Right ventricle myocardium superior (tissue), 1 donor: ENCODE measurements at places on chromosomes 11 and 22.

GRCh38 chr11:72974487-72975205, 160.4 kb downstream of the ATG16L2 start:
- no peak for DNase-seq

- DNase-seq = no peak
Observed at GRCh38 chr22:40279017-40279416, 67.3 kb upstream of the ADSL start.

DNA sequence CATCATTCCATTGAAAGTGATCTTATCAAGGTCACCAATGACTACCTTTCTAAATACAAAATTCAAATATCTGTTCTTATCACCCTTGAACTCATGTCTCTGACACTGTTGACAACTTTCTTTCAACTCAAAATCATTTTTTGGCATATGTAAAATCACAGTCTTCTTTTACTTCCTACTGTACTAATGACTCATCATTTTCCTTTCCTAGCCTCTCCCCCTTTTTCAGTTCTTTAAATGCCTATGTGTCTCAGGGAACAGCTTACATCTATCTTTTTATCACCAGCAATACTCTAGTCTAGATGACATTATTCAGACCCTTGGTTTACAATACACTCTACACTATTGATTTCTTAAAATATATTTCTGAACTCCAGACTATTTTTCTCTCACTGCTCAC, 2220.7 kb upstream of the RAG2 start:
- no peak for DNase-seq

GRCh38 chr22:40008726-40009291, 14.1 kb downstream of the FAM83F start:
- DNase-seq = no peak

- DNase-seq = no peak
Observed at GRCh38 chr11:70067036-70067435, 11.1 kb upstream of the ANO1 start.

- DNase-seq = no peak
Observed at GRCh38 chr11:66561178-66561974, 7.0 kb downstream of the CTSF start.

GRCh38 chr11:130634961-130635473, 186.6 kb downstream of the ADAMTS15 start:
- peak; percentile 55 for DNase-seq

DNA sequence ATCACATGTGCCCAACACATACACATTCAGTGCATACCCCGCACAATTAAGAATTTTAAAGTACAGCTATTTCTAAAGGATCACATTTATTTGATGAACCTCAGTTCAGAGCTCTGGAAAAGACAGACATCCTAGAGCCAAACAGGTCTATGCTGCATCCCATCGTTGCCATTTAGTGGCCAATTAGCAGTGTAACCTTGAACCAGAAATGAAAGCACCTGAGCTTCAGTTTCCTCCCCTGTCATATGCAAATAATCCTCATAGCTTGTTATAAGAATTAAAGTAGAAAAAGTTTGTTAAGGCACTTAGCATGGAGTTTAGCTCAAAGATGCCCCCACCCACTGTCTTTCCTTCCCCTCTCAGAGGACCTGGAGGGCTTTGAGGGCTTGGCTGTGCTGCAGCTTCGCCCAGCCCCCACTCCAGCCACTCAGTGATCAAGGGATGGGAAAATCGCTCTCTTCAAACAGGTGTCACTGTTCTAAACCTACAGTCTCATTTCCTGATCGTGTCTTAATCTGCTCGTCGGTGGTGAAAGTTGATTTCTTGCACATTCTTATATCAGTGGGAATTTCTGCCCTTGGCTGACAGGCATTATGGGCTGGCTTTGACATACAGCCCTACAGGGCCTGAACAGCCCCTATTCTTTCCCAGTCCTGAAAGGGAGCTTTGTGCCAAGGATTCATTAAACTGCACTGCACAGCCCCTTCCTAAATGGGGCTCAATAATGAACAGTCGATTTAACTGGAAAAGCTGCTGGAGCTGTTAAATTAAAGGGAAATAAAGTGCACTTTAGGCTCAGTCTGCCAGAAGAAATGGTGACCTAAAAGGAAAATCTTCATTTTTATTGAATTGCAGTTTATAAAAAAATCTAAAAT, 23.3 kb upstream of the FAM181B start:
- DNase-seq = no peak

- DNase-seq = no peak
Observed at GRCh38 chr11:27058456-27058855, 17.8 kb downstream of the BBOX1 start.

GRCh38 chr11:118247041-118247440, 5.1 kb downstream of the MPZL3 start:
- no peak for DNase-seq

- no peak for DNase-seq
Observed at GRCh38 chr11:44562845-44563460, 2.5 kb upstream of the CD82 start.

DNA sequence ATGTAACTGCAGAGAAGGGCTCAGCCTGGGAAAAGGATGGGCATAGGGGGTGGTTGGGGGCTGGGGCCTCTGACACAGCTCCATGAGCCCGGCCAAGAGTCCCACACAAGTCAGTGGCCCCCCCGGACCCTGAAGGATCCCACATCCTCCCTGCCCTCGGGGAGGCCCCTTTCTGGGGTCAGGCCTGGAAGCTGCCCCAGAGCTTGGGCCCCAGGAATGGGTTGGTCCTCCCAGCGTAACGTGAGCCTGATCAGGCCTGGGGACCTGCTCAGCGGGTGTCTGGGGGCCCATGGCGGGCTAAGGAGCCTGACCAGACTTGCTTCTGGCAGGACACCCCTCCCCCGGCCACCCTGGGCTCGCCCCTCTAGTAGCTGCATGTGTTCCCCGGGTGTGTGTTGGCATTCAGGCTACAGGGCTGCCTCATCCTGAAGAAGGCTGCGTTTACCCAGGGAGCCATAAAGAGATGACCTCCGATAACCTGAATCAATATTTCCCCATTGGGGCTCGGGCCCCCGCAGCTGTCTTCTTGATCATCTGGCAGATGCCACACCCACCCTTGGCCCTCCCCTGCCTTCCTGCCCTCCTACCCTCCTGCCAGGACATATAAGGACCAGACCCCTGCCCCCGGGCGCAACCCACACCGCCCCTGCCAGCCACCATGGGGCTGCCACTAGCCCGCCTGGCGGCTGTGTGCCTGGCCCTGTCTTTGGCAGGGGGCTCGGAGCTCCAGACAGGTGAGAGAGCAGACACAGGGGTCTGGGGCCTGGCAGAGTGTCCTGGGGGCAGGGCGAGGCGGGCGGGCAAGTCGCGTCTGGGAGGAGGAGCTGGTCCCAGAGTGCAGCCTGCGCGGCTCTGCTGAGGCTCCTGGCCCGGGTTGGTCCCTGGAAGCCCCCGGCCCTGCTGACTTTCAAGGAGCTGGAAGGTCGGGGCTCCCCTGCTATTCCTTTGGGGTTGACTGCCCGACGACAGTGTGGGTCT, at the start of gene MUC2:
TSS of gene MUC2 (plus strand) at position 631 of the 978 bp plus-strand sequence.
- peak; percentile 42 for DNase-seq

GRCh38 chr11:115566180-115566764, 62.1 kb upstream of the CADM1 start:
- DNase-seq = no peak

DNA sequence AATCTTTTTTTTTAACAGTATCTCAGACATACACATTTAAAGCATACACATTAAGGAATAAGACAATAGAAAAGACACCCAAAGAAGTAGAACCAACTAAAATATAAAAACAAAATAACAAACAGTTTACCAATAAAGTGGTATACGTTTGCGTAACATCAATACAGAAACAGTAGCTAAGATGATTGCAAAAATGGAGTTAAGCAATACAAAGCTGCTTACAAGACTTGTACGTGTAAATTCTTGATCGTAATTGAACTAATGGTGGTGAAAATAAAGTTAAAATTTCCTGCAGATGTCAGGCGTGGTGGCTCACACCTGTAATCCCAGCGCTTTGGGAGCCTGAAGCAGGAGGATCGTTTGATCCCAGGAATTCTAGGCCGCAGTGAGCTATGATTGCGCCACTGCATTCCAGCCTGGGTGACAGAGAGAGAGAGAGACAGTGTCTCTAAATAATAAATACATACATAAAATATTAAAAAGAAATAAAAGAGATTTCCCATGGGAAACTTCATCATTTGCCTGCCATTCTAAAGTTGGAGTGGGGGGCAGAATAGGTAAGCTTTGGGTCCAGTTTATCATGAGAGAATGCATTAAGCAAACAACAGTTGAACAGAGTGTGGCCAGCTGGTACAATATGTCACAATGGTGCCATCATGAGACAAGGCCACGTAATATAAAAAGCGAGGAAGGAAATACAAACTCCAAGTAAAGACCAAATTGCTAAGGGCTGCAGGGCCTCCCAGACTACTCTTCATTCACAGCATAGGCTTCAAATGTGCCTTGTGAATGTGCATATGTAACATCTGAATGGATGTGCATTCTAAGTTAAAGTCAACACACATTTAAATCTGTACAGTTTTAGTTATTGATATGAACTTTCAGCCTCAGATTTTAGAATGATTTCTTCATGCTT, 38.9 kb upstream of the EED start:
- DNase-seq = no peak

DNA sequence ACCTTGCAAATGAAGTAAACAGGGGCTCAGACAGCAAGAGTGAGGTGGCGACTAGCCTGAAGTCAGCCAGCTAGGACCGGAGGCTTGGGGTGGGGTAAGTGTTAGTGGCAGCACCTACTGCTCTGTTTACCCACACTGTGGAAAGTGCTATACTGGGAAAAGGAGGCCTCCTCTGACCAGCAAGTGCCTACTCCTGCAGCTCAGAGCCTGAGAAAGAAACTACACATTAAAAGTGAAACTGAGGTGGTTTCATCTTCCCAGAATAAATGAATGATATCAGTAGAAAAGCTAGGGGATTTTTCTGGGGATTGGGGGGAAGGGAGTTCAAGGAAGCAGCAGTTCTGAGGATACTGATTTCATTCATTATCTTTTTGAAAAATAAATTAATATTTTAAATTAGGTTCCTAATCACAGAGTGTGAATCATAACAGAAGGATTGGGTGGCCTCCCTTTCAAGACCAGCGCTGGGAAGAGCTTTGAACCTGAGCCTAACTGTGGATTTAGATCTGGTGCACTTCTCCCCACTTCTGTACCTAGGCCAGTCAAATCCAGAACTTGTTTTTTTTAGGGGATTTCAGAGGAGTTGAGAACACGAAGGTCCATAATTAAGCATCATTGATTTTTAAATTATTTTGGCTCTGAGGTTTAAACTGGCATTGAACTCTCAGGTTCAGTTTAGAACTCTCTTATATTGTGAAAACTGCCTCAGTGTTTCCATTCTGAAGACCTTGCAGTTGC, 48.1 kb upstream of the GRAMD1B start:
- no peak for DNase-seq

- DNase-seq = no peak
Observed at GRCh38 chr22:33327348-33327860, 269.2 kb upstream of the SYN3 start.

DNA sequence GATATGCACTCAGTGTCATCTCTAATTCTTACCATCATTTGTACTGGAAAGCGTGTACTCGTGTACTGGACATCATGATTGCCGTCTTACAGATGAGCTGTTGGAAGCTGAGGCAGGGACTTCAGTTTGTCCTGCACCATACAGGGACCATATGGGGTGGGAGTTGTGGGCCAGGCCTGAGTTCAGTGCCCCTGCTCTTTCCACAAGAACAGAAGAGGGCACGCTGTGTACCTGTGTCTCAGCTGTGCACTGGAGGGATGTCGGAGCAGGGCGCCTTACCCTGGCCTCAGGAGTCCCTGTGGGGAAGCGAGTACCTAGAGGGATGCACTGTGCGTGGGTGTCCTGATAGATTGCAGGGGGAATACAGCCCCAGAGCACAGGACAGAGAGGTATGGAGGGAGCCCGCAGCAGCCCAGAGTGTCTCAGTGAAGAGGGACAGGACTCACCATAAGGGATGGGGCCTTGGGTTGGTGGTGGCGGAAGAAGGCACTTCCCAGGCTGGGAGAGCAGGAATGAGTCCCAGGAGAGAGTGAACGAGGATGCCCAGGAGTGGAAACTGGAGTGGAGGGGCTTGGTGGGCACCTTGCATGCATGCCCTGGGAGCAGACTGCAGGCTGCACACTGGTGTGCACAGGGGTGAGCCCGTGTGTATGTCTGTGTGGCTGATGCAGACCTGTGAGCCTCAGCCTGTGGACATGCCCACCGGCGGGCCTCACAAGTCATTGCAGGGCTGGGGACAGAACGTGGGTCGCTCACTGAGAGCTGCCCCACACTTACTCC, 329.7 kb downstream of the TBC1D22A start:
- DNase-seq = no peak

- no peak for DNase-seq
Observed at GRCh38 chr11:16941935-16942334, 72.3 kb downstream of the PLEKHA7 start.

DNA sequence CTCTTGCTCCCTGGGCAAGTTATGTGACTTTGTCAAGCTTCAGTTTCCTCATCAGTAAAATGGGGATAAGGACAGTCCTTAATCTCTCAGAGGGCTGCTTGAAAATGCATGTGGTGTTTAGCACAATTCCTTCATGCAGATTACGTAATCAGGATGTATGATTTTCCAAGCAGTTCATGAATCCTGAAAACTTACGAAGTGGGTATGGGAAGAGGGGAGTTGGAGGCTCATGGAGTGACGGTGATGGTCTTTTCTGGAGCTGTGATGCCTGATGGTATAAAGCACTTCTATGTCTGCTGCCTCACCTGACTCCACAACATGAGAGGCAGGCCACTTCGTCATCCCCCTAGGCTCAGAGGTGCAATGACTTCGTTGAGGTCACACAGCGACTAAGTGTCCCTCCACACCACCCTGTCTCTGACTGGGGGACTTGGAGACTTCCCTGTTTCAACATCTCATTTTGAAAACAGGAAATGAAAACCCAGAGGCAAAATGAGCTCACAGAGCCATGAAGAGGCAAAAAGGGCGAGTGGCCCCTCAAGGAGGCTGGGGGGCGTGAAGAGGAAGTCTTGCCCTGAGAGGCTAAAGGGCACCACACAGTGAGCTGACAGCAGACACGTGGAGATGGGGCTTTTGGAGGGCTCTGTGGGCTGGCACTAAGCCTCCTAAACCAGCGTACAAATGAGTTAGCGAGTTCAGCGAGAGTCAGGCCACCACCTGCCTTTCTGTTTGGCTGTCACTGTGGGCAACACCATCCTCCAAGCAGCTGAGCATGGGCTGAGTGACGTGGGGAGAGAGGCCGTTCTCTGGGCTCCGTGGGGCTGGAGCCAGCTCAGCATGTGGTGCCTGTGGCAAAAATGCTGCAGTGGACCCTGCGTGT, 10.1 kb downstream of the MCM5 start:
- peak; percentile 54 for DNase-seq

DNA sequence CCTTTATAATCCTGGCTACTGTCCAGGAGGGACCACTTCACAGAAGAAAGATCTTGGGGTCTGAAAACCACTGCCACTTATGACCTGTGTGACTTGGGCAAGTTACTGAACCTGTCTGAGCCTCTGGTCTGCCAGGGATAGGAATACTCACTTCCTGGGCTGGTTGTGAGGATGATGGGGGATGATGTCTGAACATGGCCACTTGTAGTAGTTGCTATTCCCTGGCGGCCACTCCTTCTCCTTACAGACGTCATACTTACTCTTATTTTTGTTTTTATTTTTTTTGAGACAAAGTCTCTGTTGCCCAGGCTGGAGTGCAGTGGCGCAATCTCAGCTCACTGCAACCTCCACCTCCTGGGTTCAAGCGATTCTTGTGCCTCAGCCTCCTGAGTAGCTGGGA, 26.1 kb downstream of the CD82 start:
- no peak for DNase-seq
